ENCODE measurements at places on chromosomes 1 and 21. TPM values are rescaled to one million over a fixed set of nuclear protein-coding genes. Genes with fewer than 3 reads are reported as not detected.

Gene NPL
- 47.5 TPM for total RNA-seq

Gene PDC
- total RNA-seq = not detected

Gene FMO5
- total RNA-seq = 1.0 TPM

Gene IRF2BP2
- 83.0 TPM for total RNA-seq

Gene ZNF593OS
- not detected for total RNA-seq

Gene CHIA
- total RNA-seq = not detected

Gene PCAT6
- total RNA-seq = not detected

Gene TBX15
- 49.6 TPM for total RNA-seq

Gene ICOSLG
- total RNA-seq = 2.6 TPM

Gene CHD5
- not detected for total RNA-seq

Gene AMY1C
- not detected for total RNA-seq

Gene G0S2
- total RNA-seq = 78.8 TPM

Gene UBAP2L
- total RNA-seq = 37.1 TPM

Gene CASQ1
- 616 TPM for total RNA-seq

Gene PTPN22
- total RNA-seq = 1.0 TPM

Gene LHX8
- total RNA-seq = not detected

Gene IGSF21
- total RNA-seq = not detected

Gene SLC2A5
- 8.9 TPM for total RNA-seq

Gene EFNA3
- total RNA-seq = 0.52 TPM

Gene TMCO4
- 2.6 TPM for total RNA-seq

Gene CLIC6
- total RNA-seq = under 0.01 TPM

Gene AMY1A
- total RNA-seq = not detected

Gene KRTAP21-2
- not detected for total RNA-seq

Gene ATP1A1
- 74.1 TPM for total RNA-seq

Gene RGS8
- not detected for total RNA-seq

Gene DIP2A
- total RNA-seq = 23.5 TPM

Gene IQCC
- total RNA-seq = 2.6 TPM

Gene COL16A1
- total RNA-seq = 91.9 TPM

Gene GBP5
- total RNA-seq = 0.52 TPM

Gene UBE2Q1
- 15.1 TPM for total RNA-seq

Gene TNFSF18
- 1.0 TPM for total RNA-seq

Data from skeletal muscle tissue (tissue), 5 donors.